NCI-H1930 (cell line): ENCODE measurements at places on chromosomes 4 and X.

DNA sequence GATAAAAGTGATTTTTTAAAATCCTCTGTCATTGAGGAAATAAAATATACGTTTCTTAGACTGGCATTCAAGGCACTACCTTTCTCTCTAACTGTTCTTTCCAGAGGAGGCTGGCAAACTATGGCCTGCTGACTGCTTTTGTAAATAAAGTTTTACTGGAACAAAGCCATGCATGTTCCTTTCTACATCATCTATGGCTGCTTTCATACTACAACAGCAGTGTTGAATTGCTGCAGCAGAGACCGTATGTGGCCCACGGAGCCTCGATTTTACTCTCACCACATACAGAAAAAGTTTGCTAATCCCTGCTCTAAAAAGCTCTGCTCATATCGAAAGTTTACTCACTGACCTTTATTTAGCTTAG is 20.2 kb downstream of the SETD7 start:
- DNase-seq: no peak

DNA sequence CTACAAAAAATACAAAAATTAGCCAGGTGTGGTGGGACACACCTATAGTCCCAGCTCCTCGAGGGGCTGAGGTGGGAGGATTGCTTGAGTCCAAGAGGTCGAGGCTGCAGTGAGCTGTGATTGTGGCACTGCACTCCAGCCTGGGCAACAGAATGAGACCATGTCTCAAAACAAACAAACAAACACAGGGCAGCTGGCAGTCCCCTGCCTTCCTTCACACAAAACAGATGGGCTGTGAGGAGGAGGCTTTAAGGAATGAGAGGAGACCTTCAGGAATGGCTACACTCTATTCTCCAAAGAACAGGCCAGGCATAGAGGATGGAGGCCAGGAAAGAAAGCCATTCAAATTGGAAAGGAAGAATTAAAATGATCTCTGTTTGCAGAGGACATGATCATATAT is 65.6 kb upstream of the MAML3 start:
- DNase-seq: no peak

- no peak for DNase-seq
Measured at GRCh38 chrX:136880003-136880451, 498 bp downstream of the RBMX start.

- no peak for DNase-seq
Measured at GRCh38 chrX:119981286-119982070, 37.9 kb upstream of the NKAP start.

DNA sequence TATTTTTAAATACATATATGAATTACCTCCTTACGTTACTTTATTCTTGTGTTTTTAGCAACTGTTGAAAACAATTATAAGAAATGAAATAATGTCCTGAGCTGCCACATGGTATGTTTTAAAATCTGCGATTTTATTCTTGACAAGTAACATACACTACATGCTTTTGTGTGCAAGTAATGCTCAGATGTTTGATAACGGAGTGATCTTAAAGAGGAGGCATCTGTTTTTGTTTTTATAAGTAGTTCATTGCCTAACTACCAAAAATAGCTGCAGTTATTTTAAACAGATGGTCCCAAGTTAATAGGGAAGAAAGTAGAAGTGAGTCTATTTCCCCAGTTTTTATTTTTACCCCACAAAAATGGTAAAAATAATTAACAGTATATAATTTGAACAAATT is 55.2 kb downstream of the GAB1 start:
- no peak for DNase-seq

- DNase-seq: no peak
Measured at GRCh38 chr4:38782452-38783108, at the start of gene TLR10. Gene TLR10, minus strand, starts transcription at chr4:38782990. Its CDS starts 7,400 bp downstream, at chr4:38775590.

DNA sequence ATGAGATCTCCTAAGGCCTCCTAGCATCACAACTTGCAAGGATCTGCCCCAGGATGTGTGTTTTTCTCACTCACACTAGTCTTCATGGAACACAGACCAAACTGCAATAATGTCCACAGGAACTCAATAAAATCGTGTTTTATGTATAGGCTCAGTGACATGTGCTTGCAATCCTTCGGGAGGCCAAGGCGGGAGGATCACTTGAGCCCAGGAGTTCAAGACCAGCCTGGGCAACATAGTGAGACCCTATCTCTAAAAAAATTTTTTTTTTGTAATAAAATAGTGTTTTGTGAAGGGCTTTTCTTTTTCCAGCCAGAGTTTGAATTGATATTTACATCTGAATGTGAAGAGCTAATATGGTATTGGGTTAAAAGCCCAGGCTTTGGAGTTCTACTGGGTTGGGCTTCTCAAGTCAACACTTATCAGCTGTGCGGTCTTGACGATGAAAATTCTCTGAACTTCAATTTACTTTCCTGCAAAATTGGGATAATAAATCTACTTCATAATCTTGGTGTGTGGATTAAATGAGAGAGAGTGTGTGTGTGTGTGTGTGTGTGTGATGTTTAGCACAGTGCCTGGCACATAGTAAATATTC is 38.7 kb upstream of the SETD7 start:
- DNase-seq: no peak

DNA sequence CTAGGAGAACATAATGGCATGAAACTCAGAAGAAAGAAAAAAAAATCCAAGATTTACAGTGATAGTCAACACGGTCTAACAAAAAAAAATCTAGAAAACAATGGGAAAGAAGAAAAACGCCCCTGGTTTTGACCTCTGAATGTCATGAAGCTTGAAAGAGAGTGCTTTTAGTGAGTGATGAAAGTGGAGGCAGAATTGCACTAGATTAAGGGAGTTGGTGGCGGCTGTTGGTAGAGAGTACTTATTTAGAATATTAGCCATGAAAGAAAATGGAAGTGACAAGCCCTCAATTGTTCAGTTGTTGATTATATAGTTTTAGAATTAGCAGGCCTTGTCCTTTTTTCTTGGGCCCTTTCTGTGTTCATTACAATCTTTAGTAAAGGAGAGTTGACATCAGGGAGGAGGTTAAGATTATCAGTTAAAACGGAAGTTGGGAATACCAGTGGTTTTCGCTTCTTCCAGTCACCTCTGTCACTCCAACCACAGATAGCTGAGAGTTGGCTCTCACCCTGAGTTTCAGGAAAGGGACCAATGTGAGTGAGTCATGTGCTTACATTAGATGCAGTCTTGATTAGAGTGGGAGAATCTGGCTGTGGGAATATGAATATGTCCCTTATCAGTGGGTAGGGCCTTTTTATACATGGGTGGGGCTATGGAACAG is 29.7 kb downstream of the EREG start:
- DNase-seq: no peak

DNA sequence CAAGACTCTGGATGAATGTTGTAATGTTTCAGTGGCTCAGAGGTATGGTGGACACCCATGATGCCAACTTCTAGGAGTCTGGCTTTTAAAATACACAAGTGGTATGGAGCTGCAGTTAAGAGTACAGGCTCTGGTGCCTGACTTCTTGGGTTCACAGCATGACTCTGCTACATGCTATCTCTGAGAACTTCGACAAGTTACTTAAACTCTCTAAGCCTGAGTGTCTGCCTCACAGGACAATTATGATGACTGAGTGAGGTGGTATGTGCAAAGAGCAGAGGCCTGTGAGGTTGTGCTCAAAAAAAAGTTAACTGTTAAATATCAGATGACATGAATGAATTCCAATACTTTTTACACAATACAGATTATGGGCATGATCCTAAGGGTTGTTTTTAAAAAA is 90.9 kb upstream of the SRD5A3 start:
- no peak for DNase-seq

GRCh38 chrX:10634392-10635161 is 14.2 kb upstream of the MID1 start:
- no peak for DNase-seq

DNA sequence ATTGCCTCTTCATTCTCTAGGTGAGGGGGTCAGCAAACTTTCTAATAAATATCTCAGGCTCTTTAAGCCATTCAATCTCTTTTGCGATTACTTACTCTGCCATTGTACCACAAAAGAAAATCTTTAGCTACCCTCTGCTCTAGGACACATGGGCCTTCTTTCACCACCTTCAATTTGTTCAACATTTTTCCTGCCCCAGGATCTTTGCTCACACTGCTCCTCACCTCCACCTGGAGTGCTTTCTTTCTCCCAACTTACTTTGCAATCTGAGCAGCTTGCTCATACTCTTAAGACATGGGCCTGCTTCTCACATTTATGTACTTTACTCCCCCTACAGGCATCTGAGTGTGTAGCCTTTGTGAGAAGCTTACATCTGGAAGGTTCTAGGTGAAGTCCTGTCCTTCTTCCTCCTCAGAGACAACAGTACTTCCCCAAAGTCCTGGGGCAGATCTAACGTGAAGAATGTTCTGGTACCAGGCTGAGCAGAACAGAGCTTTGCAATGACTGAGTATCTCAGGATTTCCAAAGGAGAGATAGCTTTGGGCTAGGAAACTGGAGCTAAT is 55.0 kb upstream of the PRDM5 start:
- no peak for DNase-seq

DNA sequence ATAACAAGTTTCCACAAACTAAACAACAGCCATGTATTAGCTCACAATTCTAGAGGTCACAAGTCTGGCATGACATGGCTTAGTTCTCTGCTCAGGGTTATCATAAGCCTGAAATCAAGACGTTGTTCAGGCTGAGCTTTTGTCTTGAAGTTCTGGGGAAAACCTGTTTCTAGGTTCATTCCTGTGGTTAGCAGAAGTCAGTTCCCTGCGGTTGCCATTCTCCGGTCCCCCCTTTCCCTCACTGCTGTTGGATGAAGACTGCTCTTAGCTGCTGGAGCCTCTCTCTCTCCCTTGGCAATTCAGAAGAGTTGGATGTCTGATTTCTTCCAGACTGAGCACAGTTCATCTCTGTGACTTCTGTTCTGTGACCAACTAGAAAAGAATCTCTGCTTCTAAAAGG is 962.6 kb downstream of the PCDH7 start:
- DNase-seq: no peak

DNA sequence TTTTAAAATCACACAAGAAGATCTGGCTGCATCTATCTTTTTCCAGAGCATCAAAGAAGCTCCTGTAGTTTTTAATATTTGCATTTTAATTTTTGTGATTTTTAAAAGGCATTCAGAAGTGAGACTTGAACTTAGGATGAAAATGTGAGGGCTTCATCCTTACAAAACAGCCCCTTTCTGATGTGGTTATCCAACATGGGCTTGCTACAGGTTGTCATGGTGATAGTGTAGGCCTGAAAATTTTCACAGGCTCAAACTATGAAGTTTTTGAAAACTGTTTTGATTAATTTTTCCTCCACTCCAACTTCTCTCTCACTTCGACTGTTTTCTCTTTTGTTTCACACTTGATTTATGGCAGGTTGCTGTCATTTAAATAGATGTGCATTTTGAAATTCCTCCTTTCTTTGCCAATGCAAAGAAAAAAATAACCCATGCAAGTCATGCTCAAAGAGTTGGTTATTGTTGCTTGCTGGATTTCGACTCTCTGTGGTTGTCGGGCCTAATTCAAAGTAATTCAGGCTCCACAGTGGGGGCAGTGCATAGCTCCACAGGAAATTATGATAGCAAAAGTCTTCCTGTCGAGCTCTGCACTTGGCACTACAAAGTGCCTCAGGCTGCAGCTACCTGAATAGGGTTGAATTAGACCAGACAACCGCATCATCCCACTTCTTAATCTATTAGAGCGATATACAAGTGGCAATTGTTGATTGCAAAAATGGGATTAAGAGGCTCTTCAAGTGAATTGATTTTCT is 201.0 kb upstream of the GPR101 start:
- no peak for DNase-seq

- no peak for DNase-seq
Measured at GRCh38 chr4:164572877-164573279, 181.1 kb upstream of the SMIM31 start.

DNA sequence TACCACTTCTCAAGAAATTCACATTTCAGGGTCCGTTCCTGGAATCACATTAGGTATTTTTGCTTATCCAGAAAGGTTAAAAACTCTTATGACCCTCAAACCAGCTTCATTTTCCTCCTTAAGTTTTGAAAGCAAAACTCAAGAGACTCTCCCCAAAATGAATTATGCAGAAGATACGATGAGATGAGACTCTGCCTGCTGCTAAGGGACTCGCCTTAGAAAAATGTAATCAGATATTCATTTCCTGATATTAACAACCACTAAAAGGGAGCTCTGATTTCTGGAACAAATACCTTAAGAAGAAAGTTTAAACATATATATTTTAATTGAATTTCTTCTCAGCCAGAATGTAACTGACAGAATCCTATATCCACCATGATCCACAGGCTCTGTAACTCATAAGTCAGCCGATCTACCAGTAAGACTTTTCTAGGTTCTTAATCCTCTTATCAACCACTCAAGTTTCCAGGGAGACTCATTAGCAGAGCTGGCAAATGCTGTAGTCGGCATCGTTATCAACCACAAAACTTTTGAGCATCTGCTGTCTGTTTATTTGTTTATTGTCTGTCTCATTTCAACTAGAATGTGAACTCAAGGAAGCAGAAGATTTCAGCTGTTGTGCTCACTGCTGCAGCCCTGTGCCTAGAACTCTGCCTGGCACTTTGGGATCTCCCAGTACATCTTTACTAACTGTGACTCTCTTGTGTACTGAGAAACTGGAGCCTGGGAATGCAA is 112.5 kb downstream of the LDB2 start:
- no peak for DNase-seq

GRCh38 chr4:53855581-53856250 is 208.7 kb downstream of the CHIC2 start:
- no peak for DNase-seq

- no peak for DNase-seq
Measured at GRCh38 chr4:43709443-43709842, 739.2 kb downstream of the KCTD8 start.

DNA sequence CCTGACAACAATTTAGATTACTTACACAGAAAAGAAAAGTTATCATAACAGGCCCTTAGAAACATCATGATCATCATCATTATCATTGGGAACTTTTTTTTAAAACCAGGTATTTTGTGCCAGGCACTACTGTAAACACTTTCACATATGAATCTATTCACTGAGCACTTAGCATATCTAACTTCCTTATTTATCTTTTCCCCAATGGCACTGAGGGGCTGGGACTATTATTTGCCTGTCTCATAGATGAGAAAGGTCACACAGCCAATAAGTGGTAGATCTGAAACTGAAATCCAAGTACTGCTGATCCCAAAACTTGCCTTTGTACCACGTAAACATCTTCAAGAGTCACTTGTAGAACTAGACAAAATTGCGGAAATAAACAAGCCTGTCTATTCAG is 184.2 kb upstream of the RBPJ start:
- DNase-seq: no peak

DNA sequence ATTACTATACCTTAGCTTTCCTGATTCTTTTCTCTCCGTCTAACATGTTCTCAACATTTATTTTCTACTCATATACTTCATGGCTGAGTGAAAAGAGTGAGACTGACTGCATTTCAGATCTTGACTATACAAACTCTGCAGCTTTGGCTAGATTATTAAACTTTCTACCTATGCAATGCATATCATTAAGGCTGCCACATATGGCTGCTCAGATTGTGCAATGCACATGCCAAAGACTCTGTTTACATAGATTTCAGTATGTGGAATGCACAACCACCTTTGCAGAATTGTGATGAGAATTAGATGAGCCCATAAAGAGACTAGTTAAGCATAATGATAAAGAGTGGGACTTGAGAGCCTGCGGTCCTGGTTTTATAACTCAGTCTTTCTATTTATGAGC is 196.5 kb downstream of the BMPR1B start:
- no peak for DNase-seq
